ENCODE measurements at places on chromosomes 4 and X. TPM values are rescaled to one million over a fixed set of nuclear protein-coding genes. Genes with fewer than 3 reads are reported as not detected.

Gene TRIM2
- 78.5 TPM for total RNA-seq

Gene ZNF732
- 0.57 TPM for total RNA-seq

Gene MAOB
- not detected for total RNA-seq

Gene PAGE5
- total RNA-seq = not detected

Data from fibroblast of the aortic adventitia (primary cell).